CD8-positive, alpha-beta memory T cell (primary cell): ENCODE measurements at places on chromosomes 3 and 15.

DNA sequence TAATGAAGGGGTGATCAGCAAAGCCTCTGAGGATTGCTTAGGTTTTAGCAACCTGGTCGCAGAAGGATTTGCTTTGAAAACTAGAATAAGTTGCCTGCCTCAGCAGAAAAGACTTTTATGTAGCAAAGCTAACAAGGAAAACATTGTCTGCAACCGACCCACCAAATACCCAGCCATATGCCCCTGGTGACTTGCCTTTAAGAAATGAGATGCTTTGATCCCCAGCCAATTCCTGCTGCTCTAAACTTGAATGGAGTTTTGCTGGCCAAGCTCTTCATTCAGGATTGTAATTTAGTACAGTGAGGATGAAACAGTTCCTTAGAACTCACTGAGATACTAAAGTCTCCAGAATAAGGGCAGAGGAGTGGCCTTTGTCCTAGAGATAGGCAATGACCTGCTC lies 139.8 kb upstream of the PROK2 start:
- H3K27ac ChIP-seq, result no peak overlapping the region
- H3K4me1 ChIP-seq, result no peaks in the 10 kb centered on the region
- no peak for DNase-seq
- H3K27me3 ChIP-seq, result no peaks in the 10 kb centered on the region

DNA sequence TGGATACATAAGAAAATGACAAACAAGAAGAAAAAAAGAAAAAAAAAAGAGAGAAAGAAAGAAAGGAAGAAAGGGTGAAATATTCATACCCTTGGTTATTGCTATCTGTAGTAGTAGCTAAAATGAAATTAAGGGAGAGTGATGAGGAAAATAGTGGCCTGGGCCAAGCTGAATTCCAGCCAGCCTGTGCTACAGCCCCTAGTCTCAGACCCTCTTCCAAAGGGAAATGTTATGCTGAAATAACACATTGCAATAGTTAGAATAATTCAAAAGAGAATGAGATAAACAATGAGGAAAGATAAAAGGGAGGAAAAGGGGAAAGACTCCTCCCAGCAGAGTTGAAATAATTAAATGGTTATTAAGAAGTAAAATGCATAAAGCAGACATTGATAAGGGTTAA lies 268.4 kb upstream of the ROBO1 start:
- no peak overlapping the region for H3K27ac ChIP-seq
- no peaks in the 10 kb centered on the region for H3K4me1 ChIP-seq
- no peaks in the 10 kb centered on the region for H3K27me3 ChIP-seq
- DNase-seq, result no peak
- no peak overlapping the region for H3K4me3 ChIP-seq
- H3K36me3 ChIP-seq, result no peaks in the 10 kb centered on the region

DNA sequence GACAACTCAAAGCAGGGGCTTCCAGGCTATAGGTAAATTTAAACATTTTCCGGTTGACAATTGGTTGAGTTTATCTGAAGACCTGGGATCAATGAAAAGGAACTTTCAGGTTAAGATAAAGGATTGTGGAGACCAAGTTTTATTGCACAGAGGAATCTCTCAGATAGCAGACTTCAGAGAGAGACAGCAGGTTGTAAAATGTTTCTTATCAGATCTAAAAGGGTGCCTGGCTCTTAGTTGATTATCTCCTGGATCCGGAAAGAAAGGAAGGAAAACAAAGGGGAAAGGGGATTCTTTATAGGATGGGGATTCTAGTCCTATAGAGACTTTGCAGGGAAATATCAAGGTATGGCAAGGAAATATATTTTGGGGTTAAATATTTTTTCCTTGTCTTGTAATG lies 951.3 kb upstream of the SEMA6D start:
- no peak overlapping the region for H3K4me3 ChIP-seq
- no peaks in the 10 kb centered on the region for H3K36me3 ChIP-seq
- H3K27ac ChIP-seq, result no peak overlapping the region
- H3K27me3 ChIP-seq, result no peaks in the 10 kb centered on the region

DNA sequence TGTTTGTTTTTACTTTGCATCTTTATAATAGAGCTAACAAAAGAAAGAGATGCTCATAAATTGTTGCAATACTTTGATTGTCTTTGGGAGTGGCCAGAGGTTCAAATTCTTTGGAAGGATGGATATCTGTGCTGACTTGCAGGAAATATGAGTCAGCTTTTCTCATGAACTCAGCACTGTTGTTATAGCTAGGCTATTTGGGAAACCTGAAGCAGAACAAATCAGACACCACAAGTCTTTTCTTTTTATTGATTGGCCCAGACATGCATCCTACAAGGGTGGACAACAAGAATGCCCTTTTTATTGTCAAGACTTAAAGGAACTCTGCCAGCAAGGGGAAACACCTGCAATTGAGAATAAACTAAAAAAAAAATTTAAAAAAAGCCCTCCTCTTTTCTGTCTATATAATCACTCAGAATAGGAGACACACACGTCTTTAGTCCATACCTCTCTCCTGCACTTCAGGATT lies 4.6 kb upstream of the DENND4A start:
- no peak for DNase-seq
- H3K4me3 ChIP-seq, result no peak overlapping the region
- H3K27me3 ChIP-seq, result no peaks in the 10 kb centered on the region
- no peaks in the 10 kb centered on the region for H3K36me3 ChIP-seq
- H3K27ac ChIP-seq, result no peak overlapping the region
- peaks cover 16% of the 10 kb centered on the region for H3K4me1 ChIP-seq

DNA sequence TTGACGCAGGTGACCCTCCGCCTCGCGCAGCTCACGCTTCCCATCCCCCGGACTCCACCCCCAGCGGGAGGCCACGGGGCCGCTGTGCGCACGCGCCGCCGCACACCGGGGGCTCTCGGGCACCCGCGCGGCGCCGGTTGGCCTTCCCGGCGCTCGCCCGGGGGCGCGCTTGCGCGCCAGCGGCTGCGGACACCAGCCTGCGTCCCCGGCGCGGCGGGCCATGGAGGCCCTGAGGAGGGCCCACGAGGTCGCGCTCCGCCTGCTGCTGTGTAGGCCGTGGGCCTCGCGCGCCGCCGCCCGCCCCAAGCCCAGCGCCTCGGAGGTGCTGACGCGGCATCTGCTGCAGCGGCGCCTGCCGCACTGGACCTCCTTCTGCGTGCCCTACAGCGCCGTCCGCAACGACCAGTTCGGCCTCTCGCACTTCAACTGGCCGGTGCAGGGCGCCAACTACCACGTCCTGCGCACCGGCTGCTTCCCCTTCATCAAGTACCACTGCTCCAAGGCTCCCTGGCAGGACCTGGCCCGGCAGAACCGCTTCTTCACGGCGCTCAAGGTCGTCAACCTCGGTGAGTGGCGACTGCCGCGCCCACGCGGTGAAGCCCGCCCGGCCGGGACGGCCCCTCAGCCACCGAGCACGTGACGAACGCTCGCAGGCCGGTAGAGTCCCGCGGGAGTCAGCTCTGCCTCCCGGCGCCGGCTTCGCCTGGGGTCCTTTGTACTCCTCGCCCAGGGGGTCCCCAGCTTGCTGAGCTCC lies at the start of gene C15orf61:
Gene C15orf61, plus strand, starts transcription at position 103 of the 754 bp plus-strand sequence. Its CDS starts 118 bp downstream, at position 221.
- DNase-seq, result peak; percentile 82
- H3K27me3 ChIP-seq, result no peaks in the 10 kb centered on the region
- peak within 1 kb of the TSS; percentile 95 for H3K4me3 ChIP-seq

DNA sequence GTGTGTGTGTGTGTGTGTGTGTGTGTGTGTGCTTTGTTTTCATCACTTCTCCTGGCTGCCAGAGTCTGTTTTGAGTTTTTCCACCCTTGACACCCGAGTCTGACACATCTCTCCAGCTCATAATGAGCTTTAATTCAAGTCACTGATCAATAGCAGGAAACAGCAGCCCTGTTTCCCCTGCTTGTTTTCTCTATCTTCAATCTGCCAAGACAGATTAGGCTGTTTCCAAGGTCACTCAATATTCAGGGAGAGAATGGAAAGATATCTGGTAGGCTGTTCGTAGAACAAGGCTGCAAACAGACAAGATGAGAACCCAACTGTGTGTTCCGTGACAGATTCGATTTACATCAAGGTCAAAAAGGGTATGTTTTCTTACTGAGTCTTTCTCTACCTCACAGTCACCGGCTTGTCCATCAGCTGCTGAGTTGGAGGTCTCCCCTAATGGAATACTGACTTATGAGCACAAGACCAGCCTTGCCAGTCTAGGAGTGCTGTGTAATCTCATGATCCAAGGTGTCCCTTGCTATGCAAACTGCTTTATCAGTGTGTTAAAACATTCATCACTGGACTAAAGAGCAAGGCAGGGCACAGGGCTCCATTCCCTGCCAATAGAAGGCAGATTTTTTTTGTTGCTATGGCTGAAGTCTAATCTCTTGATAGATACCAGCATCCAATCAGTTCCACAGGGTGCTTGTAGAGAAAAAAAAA lies 187.9 kb upstream of the LMCD1 start:
- H3K4me3 ChIP-seq, result no peak overlapping the region
- no peaks in the 10 kb centered on the region for H3K36me3 ChIP-seq
- no peaks in the 10 kb centered on the region for H3K27me3 ChIP-seq
- H3K4me1 ChIP-seq, result no peaks in the 10 kb centered on the region
- no peak overlapping the region for H3K27ac ChIP-seq
- DNase-seq, result no peak

- no peak overlapping the region for H3K4me3 ChIP-seq
- H3K36me3 ChIP-seq, result no peaks in the 10 kb centered on the region
- no peaks in the 10 kb centered on the region for H3K4me1 ChIP-seq
- no peaks in the 10 kb centered on the region for H3K27me3 ChIP-seq
Measured at GRCh38 chr3:117750674-117751269, 1041.2 kb downstream of the TUSC7 start.

- no peak overlapping the region for H3K4me3 ChIP-seq
- H3K27ac ChIP-seq, result no peak overlapping the region
- no peak for DNase-seq
- H3K27me3 ChIP-seq, result no peaks in the 10 kb centered on the region
- no peaks in the 10 kb centered on the region for H3K36me3 ChIP-seq
Measured at GRCh38 chr15:80163897-80164296, 11.1 kb downstream of the FAH start.

- no peak overlapping the region for H3K27ac ChIP-seq
- H3K4me3 ChIP-seq, result no peak overlapping the region
- no peaks in the 10 kb centered on the region for H3K36me3 ChIP-seq
- no peaks in the 10 kb centered on the region for H3K4me1 ChIP-seq
Measured at GRCh38 chr3:12440927-12441714, 43.2 kb upstream of the TSEN2 start.

DNA sequence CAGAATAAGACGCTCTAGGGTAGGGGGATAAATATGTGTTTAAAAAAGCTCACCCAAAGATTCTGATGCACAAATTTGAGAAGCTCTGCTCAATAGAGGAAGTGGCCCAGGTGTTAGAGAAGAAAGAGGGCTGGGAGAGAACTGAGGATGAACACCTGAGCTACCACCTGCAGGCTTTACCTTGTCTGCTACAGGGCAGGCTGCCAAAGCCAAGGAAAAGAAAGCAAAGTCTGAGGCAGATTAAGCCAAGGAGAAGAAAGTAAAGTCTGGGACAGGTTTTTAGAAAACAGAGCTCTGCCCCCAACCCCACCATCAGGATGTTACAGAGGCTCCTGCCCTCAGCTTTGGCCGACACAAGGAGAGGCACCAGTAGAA lies 92.9 kb downstream of the THRB start:
- no peaks in the 10 kb centered on the region for H3K27me3 ChIP-seq
- no peak overlapping the region for H3K4me3 ChIP-seq
- no peaks in the 10 kb centered on the region for H3K4me1 ChIP-seq
- DNase-seq, result no peak
- H3K27ac ChIP-seq, result no peak overlapping the region

GRCh38 chr3:123624302-123624701 lies 39.4 kb upstream of the HACD2 start:
- H3K4me3 ChIP-seq, result no peak overlapping the region
- no peak overlapping the region for H3K27ac ChIP-seq
- H3K27me3 ChIP-seq, result no peaks in the 10 kb centered on the region
- no peak for DNase-seq
- H3K4me1 ChIP-seq, result no peaks in the 10 kb centered on the region

DNA sequence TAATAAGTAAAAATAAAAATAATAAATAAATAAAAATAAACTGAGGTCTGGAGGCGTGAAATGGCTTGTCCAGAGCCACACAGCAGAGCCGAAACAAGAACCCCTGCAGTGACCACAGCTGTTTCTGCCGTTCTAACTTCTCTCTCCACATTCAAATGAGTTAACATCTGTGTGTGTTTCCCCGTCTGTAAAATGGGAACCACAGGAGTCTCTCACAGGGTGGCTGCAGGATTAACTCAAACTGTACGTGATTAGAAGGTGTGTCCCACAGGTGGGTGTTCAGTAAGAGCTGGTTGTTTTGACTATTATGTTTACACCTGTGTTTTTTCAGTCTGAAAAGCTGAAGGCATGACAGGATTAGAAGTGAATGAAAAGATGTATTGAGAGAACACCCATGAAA lies 27.0 kb upstream of the MUC4 start:
- H3K27me3 ChIP-seq, result no peaks in the 10 kb centered on the region
- no peaks in the 10 kb centered on the region for H3K4me1 ChIP-seq
- no peak overlapping the region for H3K27ac ChIP-seq
- H3K36me3 ChIP-seq, result no peaks in the 10 kb centered on the region

DNA sequence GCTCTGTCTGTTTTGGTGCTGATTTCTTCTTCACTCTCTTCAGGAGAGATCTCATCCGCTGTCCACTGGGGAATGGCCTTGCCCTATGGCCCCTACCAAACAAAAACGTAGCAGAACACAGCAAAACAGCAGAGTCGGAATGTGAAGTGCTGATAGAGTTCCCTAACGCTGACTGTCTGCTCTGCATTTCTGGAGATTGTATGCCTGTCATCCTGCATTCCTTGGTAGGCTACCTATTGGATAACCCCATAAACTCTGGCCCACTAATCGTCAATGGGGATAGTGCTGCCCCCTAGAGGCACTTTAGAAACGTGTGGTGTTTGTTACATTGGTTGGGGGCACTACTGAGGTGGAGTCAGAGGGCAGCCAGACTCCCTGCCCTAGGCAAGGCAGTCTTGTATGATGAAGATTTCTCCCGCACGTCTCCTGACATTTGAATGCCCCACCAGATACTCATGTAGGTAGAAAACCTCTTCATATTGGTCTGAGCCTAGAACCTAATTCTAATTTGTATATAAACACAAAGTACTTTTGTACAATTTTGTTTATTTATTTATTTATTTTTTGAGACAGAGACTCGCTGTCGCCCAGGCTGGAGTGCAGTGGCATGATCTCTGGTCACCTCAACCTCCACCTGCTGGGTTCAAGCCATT lies 15.6 kb upstream of the MAGEF1 start:
- no peak overlapping the region for H3K27ac ChIP-seq
- H3K4me3 ChIP-seq, result no peak overlapping the region
- H3K36me3 ChIP-seq, result no peaks in the 10 kb centered on the region
- H3K27me3 ChIP-seq, result no peaks in the 10 kb centered on the region

- H3K27me3 ChIP-seq, result no peaks in the 10 kb centered on the region
- peaks cover 52% of the 10 kb centered on the region for H3K4me1 ChIP-seq
- H3K4me3 ChIP-seq, result peak within 1 kb of the TSS; percentile 96
- DNase-seq, result peak; percentile 84
- H3K27ac ChIP-seq, result peak within 1 kb of the TSS; percentile 92
Measured at GRCh38 chr3:44976002-44976815, at the start of the genes EXOSC7 and ZDHHC3. Gene EXOSC7, plus strand, starts transcription at chr3:44976244. Its CDS starts 34 bp downstream, at chr3:44976278. Gene ZDHHC3, minus strand, starts transcription at chr3:44976174. Its CDS starts 16,738 bp downstream, at chr3:44959436.

DNA sequence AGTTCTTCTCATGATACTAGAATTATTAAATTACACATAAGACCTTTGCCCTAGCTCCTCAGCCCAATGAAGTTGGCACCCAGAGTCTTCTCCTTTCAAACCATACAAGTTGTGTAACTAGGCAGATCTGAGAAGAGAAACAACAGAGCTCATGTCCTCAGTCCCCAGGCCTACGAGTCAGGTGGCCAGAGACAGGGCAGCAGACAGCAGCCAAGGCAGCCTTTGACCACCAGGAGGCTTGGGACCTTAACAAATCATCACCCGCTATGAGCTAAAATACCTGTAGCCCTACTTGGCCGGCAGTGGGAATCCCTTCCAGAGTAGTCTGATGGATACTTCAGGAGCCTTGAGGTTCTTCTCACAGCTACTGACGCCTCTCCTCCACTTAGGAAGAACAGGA lies 18.3 kb downstream of the STIMATE start:
- DNase-seq, result no peak
- H3K4me1 ChIP-seq, result peaks cover 11% of the 10 kb centered on the region
- no peaks in the 10 kb centered on the region for H3K36me3 ChIP-seq
- no peak overlapping the region for H3K4me3 ChIP-seq
